ENCODE measurements at places on chromosomes 4 and X.

- no peak for DNase-seq
Measured at GRCh38 chrX:36160081-36160480, 240.5 kb downstream of the CFAP47 start.

GRCh38 chrX:143017272-143017671, 8.5 kb upstream of the SPANXN4 start:
- DNase-seq, result no peak

- DNase-seq, result no peak
Measured at GRCh38 chr4:102586002-102586643, 85.0 kb downstream of the NFKB1 start.

- DNase-seq, result no peak
Measured at GRCh38 chr4:124201636-124202035, 510.9 kb downstream of the ANKRD50 start.

DNA sequence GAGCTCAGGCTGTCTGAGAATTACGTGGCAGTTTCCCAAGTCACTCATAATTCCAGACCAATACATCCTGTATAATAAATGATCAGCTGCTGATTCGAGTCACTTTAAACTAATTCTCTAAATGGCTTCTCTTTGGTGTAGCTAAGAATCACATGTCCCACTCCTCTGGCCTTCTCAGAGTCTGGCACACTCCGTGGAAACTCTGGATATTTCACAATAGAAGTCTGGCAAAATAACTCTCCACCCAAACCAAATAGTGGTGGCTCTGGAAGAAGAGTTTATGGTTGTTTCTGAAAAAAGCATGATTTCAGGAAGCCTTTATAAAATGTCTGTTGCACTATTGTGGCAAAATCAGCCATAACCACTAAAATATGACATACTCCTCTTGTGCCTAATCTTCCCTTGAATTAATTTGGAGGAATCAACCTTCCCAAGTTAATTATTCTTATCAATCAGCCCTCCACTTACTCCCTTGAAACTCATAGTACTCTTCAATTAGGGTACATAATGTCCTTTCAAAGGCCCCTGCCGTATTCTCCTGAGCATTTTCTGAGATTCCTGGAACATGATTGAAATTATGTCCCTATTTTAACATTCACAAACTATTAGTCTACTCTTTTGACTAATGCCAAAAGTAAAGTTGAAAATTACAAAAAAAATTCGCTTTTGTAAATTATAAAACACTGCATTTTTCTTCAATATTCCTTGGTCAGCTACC, 991.6 kb downstream of the FAT4 start:
- DNase-seq, result no peak

DNA sequence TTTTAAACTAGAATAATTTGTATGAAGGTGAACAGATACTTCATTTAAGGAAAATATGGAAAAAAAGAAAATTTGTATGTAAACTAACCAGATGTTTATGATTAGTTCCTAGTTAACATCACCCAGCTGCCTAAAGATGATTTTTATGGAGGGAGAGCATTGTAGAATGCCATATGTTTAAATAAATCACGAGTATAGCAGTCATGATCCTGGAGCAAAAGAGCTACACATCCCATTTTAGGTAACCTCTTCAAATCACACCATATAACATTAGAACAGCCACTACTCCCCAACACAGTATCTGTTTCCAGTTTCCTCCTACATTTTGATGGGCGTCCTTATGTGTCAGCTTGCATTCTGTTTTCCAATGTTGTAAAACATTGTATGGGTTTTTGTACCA, 571.9 kb upstream of the FAM241A start:
- no peak for DNase-seq

- DNase-seq, result no peak
Measured at GRCh38 chrX:118493016-118493415, 2.6 kb upstream of the DOCK11 start.

- no peak for DNase-seq
Measured at GRCh38 chr4:8913121-8913857, 41.6 kb upstream of the HMX1 start.

DNA sequence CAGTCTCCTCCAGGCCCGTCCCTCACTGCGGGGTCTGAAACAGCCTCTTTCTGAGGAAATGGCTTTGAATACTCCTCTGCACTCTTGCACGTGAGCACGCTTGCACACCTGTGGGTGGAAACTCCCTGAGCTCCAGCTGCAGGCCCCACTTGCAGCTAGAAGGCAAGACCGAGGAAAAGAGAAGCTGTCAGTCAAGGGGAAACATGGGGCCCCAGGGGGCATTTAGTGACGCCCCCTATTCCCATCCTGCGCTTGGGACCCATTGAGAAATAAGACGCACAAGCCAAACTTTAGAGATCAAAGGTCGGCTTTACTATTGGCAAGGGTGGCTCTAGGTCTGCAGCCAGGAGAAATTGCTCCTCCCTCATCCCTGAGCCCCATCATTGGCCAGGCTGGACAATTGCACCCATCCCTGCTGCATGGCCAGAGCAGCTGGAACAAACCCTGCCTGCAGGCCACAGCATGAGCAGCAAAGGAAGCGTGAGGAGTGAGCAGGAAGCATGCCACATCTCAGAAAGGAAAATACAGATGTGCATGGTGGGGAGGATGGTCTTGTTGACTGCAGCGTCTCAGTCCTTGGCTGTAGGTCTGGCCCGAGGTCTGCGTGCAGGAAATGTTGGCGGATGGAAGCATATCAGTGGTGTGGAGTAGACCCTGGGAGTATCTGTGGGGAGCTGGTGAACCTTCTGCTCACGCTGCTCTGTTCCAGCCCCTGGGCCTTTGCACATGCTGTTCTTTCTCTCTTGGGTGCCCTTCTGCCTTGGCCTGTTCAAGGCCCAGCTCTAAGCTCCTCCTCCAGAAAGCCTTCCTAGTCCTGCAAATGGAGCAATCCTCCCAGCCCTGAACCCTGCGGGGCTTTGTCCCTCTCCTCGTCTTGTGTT, 93.9 kb downstream of the PSAPL1 start:
- DNase-seq, result no peak

Data from nucleus accumbens (tissue), 56 donors.